ENCODE measurements at places on chromosomes 3 and 15.

DNA sequence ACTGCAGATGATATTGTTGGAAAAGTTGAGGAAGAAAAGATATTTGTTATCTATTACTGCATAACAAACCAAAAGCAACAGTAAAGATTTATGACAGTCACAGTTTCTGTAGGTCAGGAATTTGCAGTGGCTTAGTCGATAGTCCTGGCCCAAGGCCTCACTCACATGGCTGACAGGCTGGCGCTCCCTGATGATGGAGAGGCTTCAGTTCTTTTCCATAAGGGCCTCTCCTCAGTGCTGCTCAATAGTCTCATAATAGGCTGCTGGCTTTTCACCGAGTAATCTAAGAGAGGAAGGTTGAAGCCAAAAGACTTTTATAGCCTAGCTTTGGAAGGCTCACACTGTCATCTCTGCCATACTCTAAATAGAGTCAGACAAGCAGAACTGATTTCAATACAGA, 17.7 kb downstream of the IREB2 start:
- DNase-seq: no peak

GRCh38 chr3:185764163-185764979, 60.5 kb downstream of the IGF2BP2 start:
- no peak for DNase-seq

DNA sequence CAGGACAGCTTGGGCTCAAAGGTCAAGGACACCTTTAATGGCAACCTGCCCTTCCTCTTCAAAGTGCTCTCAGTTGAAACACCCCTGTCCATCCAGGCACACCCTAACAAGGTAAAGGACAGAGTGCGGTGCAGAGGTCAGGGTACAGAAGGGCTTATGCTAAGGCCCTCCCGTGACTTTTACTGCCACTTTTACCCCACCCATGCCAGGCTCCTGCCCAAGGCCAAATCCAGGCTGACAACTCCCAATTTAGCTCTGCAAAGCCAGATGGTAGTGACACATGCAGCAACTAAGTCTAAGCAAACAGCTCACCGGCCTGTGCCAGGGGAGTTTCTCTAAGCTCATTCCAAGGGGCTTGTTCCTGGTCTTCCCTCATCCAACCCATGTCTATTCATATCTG, 1.6 kb downstream of the MPI start:
- DNase-seq: no peak

DNA sequence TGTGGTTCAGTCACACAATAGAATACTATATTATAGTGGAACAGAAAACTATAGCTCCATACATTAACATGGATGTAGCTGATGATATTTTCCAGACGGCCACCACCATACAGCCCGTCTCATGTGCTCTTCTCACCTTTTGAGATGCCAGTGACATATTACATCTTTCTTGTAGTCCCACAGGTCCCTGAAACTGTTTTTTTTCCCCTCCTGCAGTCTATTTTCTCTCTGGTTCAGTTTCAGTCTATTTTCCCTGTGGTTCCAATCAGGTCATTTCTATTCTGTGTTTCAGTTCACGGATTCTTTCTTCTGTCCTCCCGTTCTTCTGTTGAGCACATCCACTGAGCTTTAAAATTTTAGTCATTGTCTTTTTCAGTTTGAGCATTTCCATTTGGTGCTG, 72.2 kb downstream of the PPCDC start:
- no peak for DNase-seq

- DNase-seq: no peak
Observed at GRCh38 chr3:174810254-174810653, 48.9 kb upstream of the NAALADL2 start.

DNA sequence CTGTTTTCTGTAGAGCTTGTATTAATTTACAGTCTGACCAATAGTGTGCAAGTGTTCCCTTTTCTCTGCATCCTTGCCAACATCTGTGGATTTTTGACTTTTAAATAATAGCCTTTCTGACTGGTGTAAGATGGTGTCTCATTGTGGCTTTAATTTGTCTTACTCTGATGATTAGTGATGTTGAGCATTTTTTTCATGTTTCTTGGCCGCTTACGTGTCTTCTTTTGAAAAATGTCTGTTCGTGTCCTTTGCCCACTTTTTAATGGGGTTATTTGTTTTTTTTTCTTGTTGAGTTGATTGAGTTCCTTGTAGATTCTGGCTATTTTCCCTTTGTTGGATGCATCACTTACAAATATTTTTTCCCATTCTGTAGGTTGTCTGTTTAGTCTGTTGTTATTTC, 7.6 kb upstream of the ACOX2 start:
- DNase-seq: no peak

DNA sequence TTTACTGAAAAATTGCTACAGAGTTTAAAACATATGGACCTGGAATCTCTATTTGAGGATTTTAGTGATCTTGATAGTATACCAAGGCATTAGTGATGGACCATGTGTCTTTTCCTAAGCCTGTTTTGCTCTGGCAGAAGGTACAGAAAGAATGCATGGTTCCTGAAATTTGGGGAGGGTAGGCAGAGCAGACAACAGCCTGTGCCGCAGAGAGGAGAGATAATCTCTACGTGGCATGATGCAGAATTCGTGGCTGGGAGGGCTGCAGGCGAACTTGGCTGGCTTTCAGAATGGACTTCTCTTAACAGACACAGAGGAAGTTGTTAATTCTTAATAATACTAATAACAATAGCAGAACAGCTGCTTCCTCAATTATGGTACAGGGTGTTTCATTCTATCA, 137.5 kb upstream of the FOXB1 start:
- no peak for DNase-seq

DNA sequence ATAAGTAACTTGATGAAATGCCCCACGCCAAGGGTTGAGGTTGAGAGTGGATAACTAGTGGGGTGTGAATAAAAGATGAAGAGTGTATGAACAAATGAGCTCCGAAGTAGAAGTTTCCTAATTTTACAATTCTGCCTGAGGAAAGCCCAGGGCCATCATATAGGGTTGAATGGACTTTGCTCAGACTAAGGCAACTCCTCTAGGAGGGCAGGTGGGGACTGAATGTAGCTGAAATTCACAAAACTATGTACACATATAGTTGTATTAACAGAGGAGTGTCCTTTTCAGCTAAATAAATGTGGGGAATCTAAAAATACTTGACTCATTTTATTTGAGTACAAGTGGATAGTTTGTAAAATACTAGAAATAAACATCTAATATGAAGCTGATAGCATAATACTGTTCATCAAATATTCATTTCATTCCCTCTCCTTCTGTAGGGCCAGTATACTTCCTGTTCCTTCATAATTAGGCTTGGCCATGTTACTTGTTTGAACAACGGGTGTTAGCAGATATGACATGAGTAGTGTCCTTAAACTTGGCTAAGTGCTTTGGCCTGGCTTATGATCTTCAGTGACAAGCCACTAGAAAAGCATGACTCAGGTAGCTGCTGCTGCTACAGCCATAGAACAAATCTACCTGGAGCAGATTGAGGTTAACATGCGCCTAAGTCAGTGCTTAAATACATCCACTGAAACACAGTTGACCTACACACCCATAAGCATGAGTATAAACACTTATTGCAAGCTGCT, 26.5 kb downstream of the PLSCR1 start:
- no peak for DNase-seq

GRCh38 chr3:4985330-4986174, 6.3 kb downstream of the BHLHE40 start:
- no peak for DNase-seq

- no peak for DNase-seq
Observed at GRCh38 chr3:164450276-164450905, 627.9 kb downstream of the SI start.

DNA sequence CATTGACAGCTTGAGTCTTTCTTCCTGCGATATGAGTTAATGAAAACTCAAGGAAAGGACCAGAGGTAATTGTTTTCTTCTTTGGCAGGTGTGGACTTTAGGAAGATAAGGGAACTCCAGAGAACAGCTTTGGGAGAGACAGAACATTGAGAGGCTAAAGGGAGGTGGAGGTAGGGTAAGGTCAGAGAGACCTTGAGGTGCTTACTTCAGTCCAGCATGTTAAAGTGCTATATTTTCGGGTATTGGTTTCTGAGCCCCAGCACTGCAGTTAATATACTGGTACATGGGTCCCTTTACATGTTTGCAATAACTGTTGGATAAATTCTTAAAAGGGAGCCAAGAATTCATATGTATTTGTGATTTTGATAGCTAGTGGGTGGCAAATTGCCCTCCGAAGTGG, 322.1 kb downstream of the THSD4 start:
- no peak for DNase-seq
